ENCODE measurements at places on chromosomes 11 and 22.
A peak's percentile ranks its signal among the peaks of the same experiment; 100 is the strongest.

GRCh38 chr11:1310772-1311468, 1.5 kb upstream of the TOLLIP start:
- DNase-seq: no peak

DNA sequence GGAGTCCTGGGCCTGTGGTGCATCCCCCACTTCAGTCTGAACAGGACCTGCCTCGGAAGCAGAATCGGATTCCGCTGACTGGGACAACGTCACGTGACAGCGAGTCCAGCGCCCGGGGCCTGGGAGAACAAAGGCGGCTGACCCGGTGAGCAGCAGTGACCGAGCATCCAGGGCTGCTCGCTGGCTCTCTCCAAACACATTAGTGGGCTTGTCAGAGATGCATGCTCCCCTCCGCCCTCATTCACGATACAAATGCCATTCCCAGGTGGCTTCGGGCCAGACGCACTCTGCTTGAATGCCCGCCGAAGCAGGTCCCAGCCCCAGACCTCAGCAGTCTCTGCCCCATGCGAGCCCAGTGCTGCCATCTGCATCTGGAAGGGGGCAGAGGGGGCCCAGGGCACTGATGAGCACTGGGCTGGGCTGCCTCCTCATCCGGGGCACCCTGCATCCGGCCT, 91.0 kb downstream of the WNT7B start:
- DNase-seq: no peak

DNA sequence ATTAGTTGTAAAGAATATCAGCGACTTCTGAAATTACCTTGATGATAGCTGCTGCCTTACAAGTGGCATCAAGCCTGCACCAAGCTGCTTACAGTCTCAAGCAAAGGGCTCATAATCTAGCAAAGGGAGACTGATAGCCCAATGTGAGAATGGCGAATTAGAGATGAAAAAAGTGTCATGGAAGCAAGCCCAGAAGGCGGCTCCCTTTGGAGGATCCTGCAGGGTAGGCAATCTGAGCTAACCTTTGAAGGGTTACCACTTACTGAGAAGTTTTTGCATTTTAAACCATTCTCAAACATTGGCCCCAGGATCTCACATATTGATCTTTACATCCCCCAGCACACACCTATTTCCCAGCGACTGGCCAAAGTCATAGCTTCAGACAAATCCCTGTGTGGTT, 18.5 kb downstream of the GAB2 start:
- no peak for DNase-seq

- no peak for DNase-seq
Measured at GRCh38 chr11:20364341-20364792, 853 bp downstream of the HTATIP2 start.

GRCh38 chr11:12547953-12548650, 126.1 kb upstream of the TEAD1 start:
- no peak for DNase-seq

DNA sequence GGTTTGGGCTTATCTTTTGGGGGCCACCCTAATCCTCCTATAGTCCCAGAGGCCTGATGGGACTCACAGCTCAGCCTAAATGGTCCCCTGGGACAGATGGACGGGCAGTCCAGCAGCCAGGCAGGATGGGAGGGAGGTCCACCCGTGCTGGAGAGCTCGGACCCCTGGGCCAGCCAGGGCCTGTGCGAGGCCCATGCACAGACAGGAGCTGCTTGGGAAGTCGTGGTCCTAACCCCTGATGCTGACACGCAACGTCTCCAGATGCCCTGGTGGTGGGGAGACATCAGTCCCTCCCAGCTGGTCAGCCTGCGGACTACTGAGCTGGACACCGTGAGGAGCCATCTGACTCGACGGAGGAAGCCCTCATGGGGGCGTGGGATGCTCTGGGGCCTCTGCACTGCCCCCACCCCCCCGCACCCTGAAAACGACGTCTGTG, 31.2 kb upstream of the MUC5AC start:
- DNase-seq: no peak

- no peak for DNase-seq
Measured at GRCh38 chr11:111934306-111934705, 2.8 kb upstream of the DIXDC1 start.

DNA sequence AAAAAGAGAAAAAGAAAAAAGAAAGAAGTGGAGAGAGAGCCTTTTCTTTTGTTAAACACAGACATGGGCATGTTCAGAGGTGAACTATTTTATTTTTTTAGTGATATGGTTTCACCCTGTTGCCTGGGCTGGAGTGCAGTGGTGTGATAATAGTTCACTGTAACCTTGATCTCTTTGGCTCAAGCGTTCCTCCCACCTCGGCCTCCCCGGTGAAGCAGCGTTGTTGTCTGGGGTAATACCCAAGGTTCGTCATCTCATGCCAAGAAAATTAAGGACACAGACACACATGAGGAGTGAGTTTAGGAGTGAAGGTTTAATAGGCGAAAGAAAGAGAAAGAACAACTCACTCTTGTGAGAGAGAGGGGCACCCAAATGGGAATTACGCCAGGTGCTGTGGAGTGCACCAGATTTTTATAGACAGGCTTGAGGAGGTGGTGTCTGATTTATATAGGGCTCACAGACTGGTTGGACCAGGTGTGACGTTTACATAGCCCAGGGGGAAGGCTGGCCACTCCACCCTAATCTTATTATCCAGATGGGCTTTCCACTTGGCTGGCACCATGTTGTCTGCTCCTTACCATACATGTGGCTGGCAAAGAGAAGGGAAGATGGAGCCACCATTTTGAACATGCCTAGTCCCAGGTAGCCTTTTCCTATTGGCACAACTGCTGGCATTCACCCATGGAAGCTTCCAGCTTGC, 42.3 kb downstream of the GRAMD1B start:
- no peak for DNase-seq

- DNase-seq: no peak
Measured at GRCh38 chr11:60699284-60699691, at the start of gene MS4A8. Gene MS4A8 (plus strand): TSS chr11:60699612. CDS start chr11:60700861, 1,249 bp downstream.

DNA sequence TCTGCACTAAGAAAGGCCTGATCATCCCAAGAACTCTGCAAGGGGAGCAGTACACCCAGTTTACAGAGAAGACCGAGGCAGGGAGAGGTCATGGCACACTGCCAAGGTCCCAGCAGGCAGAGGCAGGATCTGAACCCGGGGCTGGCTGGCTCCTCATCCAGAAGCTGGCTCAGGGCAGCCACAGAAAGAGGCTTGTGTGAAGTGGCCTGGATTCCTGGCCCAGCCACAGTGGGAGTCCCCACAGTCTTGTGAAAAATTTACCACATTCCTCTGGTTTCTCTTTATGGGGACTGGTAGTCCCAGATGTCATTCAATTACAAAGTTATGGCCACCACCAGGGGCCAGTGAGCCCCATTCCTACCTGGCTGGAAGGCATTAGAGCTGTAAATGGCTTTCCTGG, 440.5 kb downstream of the MIAT start:
- no peak for DNase-seq

- DNase-seq: peak; percentile 47
Measured at GRCh38 chr22:27918341-27919221, 475 bp downstream of the PITPNB start.

DNA sequence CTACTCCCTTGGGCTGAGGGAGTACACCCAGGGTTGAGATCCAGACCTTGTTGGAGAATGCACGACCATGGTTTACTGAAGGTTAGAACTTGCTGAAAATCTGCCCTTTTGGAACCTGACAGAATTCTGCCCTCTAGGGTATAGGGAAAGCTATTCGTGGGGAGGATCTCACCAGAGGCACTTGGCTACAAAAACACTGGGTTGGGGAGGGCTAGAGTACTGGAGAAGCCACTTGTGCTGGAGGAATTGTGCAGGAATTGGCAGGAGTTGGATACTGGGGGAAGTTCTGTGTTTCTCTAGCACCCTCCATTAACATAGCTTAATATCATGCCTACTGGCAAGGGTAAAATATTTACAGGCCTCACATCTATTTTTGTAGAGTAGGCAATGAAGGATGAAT, 55.8 kb downstream of the PPME1 start:
- DNase-seq: no peak

DNA sequence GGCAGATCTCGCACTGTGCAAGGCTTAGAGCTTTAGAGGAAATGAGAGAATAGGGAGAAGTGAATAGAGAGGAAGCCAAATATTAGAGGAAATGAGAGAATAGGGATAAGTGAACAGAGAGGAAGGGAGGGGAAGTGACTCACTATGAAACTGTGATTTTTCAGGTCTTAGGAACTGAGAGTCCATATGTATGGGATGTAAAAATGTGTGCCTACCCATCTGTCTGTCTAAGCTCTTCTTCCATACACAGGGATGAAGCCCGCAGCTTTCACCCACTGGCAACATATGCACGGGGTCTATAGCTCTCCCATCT, 6.4 kb upstream of the CCDC86 start:
- no peak for DNase-seq

GRCh38 chr11:11510939-11511338, 110.9 kb downstream of the GALNT18 start:
- DNase-seq: no peak

DNA sequence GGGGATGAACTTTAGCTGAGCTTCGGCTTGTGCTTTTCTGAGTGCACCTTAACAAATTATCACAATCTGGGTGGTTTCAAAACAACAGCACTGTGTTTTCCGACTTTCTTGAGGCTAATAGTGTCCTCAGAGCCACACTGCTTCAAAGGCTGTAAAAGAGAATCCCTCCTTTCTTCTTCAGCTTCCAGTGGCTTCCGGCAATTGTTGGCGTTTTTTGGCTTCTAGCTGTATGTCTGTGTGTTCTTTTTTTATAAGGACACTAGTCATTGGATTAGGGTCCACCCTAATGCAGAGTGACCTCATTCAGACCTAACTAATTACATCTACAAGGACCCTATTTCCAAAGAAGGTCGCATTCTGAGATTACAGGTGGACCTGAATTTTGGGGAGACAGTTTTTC, 30.6 kb downstream of the KIAA1671 start:
- DNase-seq: no peak

GRCh38 chr22:17218341-17218740, 894 bp downstream of the ADA2 start:
- DNase-seq: no peak

- no peak for DNase-seq
Measured at GRCh38 chr11:69642549-69642912, 1.6 kb downstream of the CCND1 start.

- no peak for DNase-seq
Measured at GRCh38 chr11:103662880-103663279, 373.6 kb upstream of the DDI1 start.

GRCh38 chr11:106077609-106078455, at the start of gene AASDHPPT:
Gene AASDHPPT (plus strand): TSS chr11:106077662. CDS start chr11:106077711, 49 bp downstream.
- DNase-seq: peak; percentile 41

DNA sequence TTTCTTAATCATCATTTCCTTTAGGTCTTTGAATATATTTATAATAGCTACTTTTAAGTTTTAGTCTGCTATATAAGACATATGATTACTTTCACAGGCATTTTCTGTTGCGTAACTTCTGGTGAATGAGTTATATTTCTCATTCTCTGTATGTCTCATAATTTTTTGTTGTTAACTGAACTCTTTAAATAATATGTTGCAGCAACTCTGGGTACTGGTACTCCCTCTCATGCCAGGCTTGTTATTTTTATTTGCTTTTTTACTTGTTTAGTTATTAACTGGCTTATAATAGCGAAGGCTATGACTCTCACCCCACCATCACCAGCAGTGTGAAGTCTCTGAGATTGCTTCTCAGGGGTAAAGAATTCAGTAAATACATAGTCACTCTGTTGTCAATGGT, 524.2 kb upstream of the CHORDC1 start:
- DNase-seq: no peak

DNA sequence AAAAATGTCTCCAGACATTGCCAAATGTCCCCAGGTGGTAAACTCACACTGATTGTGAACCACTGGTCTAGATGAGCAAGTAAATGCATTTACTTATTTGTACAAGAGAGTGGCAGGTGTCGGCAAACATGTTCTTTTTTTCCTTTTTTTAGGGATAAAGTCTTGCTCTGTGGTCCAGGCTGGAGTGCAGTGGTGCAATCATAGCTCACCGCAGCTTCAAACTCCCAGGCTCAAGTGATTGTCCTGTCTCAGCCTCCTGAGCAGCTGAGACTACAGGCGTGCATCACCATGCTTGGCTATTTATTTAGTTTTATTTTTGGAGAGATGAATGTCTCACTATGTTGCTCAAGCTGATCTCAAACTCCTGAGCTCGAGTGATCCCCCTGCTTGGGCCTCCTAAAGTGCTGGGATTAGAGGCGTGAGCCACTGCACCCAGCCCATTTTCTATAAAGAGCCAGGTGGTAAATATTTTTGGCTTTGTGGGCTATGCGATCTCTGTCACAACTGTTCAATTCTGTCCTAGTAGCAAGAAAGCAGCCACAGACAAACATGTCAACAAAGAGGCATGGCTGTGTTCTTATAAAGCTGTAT, 1.4 kb downstream of the VPREB1 start:
- no peak for DNase-seq

DNA sequence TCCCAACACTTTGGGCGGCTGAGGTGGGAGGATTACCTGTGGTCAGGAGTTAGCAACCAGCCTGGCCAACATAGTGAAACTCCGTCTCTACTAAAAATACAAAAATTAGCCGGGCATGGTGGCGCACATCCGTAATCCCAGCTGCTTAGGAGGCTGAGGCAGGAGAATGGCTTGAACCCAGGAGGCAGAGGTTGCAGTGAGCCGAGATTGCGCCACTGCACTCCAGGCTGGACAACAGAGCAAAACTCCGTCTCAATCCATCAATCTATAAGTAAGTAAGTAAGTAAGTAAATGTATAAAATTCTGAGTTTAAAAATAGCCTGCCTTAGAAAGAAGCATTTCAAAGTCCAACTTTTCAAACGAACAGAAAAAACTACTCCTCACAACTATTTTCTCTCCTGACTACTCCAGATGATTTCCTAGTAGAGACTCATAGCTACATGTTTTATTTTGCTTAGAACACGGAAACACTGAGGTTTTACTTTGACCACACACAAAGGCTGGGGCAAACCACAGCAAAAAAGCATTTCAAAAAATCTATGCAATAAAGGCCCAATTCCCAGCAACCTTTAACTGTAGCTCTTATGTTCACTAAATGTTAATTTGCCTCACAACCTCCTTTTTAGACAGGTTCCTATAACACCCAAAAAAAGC, 16.3 kb downstream of the SPTY2D1 start:
- DNase-seq: no peak

DNA sequence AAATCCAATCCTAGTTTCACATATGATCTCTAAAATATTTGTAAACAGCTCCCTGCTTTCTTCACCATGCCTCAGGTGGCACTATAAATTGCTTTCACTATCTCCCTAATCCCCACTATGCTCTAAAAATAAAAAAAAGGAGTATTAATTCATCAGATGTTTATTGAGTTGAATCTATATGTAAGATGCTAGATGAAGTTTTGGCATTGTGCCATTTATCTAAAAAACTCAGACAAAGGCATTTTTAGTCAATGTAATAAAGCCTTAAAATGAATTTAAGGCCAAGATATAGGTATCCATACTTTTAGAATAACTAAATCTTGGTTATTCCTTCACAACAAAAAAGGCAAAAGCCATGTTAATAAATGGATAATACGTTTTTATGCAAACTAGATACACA, 373.9 kb downstream of the ETS1 start:
- no peak for DNase-seq

GRCh38 chr11:19644316-19644715, 68.3 kb upstream of the NAV2 start:
- DNase-seq: no peak

Data from activated gamma-delta T cell (primary cell).